NCI-H774 (cell line): ENCODE measurements at places on chromosomes 13 and 19.

GRCh38 chr19:29872224-29872731 is 60.5 kb downstream of the CCNE1 start:
- DNase-seq = no peak

DNA sequence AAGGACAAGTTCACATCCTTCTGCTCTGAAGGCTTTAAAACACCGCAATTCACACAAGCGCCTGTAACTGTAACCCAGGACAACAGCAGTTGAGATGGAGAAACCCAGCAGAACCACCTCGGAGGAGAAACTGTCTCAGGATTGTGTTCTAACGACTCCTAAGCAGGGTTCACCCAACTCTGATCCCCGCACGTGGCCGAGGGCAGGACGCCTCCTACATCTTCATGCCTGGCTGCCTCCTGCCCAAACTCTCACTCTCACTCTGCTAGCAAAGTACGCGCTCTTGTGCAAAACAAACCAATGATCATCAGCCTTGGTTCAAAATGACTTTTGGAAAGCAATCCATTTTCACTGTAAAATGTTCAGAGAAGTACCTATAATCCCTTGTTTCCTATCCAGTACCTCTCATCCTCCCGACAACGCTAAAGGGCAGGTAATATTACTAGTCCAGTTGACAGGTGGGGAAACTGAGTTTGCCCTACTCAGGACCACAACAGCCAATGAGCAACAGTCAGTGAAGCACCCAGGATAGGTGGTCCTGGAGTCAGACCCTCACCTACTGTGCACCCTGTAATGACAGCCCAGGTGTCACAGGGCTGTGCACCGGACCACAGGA is 25.6 kb downstream of the EPS15L1 start:
- no peak for DNase-seq

DNA sequence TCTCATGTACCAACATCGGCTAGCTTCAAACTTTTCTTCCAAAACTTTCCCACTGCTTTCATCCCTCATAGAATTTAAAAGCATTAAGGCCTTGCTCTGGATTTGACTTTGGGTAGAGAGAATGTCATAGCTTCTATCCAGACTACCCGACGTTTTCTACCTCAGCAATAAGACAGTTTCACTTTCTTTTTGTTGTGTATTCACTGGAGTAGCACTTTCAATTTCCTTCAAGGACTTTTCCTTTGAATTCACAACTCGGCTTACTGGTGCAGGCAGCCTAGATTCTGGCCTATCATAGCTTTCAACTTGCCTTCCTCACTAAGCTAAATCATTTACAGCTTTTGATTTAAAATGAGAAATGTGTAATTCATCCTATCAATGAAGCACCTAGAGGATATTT is 420.4 kb upstream of the GPC6 start:
- DNase-seq = no peak

DNA sequence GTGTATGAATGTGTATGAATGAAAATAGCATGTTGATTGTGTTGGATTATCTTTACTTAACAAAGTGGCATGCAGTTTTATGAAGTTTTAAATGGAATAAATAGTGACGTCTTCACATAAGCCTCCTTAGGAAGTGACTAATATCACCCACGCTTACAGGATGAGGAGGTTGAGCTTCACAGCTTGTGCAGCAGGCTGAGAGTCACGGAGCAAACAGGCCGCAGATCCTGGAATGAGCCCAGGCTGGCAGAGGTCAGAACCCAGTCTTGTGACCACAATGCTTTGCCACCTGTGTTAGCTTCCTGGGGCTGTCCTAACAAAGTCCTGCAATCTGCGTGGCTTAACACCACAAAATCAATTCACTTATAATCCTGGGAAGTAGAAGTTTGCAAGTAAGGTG is 20.8 kb downstream of the LAIR2 start:
- no peak for DNase-seq

DNA sequence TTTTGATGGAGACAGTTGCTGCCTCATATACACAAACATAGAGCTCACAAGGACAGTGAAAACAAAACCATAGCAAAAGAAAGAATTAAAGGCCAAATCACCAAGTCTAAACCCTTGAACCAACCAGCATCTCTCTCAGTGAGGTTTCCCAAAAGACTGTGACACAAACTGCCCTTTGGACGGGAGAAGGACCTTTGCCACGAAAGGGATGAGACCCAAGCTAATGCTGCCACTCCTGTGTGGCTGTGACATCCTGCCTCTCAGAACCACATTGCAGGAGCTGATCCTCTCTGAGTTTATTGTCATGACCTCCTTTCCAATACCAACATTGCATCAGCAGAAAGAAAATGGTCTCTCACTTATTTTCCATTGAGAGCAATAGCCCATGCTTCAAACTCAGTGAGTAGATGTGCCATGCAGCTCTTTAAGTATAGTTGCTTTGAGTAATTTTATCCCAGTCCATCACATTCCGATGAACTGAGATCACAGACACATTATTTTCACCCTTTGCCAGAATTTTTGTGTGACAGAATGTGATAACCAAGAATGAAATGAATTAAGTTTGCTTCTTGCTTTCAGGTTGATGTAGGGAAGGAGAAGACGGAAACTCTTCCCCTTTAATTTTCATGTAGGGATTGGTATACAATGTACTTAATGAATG is 133.5 kb upstream of the IRS2 start:
- no peak for DNase-seq

- DNase-seq = peak; percentile 86
Observed at GRCh38 chr19:12806242-12807081, at the start of gene RNASEH2A. Gene RNASEH2A (plus strand): TSS chr19:12806584. CDS start chr19:12806674, 90 bp downstream.

DNA sequence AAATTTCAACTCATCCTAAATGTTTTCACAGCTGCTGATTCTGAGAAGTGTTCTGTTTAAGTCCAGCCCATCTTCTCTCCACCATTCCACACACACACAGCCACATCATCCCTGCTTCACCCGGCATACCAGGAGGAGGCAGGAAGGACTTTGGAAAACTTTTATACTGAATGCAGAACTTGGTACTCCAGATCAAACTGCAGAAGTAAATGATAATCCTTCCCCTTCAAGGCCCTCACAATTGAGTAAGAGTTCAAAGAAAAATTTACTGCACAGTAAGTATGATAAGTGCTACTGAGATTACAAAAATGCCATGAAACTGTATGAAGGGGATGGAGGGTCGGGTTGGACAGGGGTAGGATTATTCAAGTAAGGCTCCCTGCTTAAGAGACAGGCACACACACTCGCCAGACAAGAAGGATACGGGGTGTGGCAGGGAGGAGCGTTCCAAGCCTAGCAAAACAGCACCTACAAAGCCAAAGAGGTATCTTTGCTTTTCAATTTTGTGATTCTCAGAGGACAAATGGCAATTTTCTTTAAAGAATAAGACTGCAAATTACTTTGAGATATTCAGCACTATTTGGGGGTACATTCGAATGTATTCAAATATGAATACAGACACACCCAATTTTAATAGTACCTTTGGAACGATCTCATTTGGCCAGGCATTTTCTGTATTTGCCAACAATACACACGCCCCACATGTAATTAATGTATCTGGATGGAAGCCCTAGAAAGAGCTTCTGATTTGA is 2.5 kb downstream of the USP12 start:
- no peak for DNase-seq

DNA sequence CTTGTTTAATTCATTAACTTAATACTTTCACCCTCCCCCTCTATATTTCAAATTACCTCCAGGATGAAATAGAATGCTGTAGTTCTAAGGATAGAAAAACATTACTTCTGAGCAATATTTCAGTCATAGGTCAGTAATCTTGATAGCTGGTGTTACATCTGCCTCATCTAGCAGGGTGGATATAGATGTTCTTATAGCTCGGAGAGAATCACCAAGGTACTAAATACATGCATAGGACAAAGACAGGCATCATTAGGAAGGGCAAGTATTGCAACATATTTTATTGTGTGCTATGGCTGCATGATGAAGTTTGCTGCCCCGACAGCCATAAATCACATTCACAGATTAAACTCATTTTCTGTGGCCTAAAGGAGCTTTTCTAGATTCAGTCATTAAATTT is 601.0 kb downstream of the FGF9 start:
- DNase-seq = no peak

DNA sequence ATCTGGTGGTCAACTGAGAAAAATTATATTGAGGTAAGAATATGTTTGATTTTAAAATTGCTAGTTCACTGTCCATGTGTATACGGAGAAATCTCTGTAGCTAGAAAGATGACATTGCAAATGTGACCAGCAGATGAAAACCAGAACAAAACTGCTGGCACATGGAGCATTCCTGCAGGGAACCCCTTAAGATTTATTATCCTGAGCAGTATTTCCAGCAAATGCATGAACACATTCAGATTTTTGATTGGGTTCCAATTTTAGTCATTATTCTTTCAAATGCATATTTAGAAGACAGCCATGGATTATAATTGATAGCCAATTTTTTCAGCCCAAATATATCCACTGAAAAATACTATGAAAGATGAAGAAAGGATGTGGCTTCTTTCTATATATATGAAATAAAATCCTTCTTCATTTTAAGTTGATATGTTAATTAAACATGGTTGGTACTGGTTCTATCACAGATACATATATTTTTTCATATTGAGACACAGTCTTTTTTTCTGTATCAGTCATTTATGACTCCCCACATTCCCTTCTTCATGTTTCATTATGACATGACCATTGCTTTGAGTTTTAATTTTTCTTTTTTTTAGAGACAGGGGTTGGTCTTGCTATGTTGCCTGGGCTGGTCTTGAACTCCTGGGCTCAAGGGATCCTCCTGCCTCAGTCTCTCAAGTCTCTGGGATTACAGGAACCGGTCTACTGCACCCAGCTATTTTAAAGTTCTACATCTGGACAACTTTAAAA is 376.5 kb downstream of the KLF12 start:
- DNase-seq = no peak

GRCh38 chr13:98289339-98289945 is 112.4 kb upstream of the RNF113B start:
- DNase-seq = no peak

DNA sequence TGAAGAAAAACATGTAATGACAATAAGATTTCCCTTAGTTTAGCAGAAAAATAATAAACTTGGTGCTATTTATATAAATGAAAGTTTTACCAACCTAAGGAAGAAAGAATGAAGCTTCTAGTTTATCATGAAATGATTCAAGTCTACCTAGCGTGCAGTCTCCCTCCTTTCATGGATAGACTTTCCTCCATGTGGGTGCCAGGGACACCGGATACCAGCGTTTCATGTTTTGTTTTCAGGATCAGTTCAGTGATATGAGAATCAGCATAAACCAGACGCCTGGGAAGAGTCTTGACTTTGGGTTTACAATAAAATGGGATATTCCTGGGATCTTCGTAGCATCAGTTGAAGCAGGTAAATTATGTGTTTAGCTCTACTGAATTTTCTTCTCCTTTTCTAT is 196.7 kb downstream of the LMO7 start:
- no peak for DNase-seq

DNA sequence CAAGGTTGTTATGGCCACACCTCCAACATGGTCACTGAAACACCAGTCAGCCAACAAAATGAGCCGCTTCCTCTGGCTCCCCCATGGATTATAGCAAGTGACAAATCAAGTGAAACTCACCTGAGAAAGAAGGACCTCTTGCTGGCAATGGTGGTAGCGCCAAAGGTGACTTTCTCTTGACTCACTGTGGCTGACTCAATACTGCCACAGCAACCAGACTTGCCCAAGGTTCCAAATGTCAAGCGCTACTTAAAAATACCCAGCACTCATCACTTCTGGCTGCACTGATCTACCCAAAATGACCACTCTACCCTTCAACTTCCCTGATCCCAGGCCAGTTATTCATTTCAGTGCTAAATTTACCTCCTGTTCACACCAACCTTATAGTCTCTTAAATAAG is 495.5 kb downstream of the FOXO1 start:
- DNase-seq = no peak

DNA sequence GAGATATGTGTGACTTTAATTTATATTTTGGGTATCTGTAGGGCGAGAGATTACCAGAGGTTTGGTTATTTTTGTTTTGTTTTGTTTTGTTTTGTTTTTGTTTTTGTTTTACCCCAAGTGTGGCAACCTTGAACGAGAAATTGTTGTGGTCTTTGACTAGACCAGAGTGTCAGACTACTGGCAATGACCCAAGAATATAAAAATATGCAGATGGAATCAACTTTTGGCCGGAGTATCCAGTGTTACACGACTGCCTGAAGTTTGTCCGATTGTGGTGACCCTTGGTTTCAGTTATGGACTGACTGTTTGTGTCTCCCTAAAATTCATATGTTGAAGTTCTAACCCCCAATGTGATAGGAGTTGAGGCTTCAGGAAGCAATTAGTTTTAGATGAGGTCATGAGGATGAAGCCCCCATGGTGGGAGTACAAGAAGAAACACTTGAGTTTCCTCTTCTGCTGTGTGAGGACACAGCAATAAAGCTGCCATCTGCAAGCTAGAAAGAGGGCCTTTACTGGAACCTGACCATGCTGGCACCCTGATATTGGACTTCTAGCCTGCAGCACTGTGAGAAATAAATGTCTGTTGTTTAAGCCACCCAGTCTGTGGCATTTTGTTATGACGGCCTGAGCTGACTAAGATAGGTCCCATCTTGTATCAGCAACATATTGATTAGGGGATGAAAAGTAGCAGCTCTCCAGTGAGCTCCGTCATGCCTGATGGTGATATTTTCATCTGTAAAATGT is 261.7 kb downstream of the MTUS2 start:
- DNase-seq = no peak

DNA sequence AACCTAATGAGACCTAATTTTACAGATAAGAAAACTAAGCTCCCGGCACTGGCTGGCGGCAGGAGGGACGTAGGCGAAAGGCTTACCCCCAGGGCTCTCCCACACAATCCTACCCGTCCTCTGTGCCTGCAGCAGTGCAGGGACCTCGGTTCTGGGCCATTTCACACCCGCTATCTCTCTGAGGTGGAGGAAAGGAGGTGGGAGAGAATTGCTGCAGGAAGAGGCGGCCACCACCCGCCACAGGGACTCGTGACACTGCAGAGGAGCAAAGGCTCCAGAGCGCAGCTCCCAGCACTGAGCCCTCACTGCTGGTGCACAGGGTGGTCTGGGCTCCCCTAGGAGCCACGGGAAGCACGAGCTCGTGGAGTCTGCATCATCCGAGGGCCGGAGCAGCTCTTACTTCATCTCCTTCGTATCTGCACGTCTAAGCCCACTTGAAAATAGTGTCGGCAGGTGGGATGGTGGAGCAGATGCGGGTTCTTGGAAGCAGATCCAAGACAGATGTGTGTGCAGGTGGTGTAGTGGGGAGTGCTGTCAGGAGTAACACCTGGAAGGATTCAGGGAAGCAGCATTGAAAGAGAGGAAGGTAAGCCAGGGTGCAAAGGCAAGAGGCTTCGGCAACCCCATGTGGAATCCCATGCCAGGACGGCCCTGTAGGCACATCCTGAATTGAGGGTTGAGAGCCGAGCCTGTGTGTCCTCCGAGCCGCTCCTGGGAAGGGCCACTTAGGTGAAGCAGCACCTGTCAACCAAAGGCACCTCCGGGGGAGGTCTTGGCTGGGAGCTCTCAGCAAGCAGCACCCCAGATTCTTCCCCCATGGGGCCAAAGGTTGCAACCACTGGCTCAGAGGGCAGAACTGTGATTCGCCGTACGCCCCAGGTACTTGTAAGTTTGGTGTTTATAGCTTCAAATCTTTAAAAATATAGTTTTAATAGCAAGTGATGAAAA is 115.8 kb upstream of the SPACA7 start:
- no peak for DNase-seq
